Skeletal muscle cell (primary cell): ENCODE measurements at places on chromosomes 12 and 14.
A peak's percentile ranks its signal among the peaks of the same experiment; 100 is the strongest.

DNA sequence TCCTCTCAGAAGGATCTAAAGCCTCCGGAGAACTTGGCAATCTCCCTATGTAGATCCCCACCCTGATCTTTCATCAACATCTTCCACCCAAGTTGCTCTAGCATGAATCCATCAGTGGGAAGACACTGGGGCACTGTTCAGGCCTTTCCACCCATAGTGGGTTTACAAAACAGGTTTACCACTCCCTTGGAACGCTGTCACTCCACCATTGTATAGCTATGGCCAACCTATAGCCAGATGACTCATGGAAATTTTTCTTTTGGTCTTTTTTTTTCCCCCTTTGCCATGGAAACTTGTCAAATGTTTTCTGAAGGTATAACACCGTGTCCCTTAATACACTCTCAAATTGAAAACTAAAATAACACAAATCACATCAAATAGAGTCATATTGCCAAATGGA lies 10.8 kb upstream of the HSPB8 start:
- no peak for DNase-seq

- DNase-seq: no peak
Measured at GRCh38 chr12:5872745-5873144, 72.3 kb downstream of the ANO2 start.

- peak; percentile 35 for DNase-seq
Measured at GRCh38 chr12:17928708-17929366, 161.2 kb downstream of the RERGL start.

DNA sequence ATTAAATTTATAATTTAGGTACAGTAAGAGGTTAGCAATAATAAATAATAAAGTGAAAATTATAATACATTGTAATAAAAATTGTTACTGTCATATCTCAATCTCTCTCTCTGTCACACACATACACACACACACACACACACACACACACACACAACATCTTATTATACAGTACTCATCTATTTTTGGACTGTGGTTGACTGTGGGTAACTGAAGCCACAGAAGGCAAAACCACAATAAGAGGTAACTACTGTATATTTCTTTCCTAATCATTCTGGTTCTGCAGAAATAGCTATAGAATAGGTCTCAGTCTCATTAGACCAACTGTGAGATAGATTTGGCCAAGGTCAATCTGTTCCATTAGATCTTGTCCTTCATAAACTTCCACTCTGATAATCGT lies 33.1 kb upstream of the PTPRO start:
- DNase-seq: no peak

- no peak for DNase-seq
Measured at GRCh38 chr12:907413-908185, 41.9 kb downstream of the RAD52 start.
